Stimulated activated CD4-positive, alpha-beta T cell treated with anti-CD3 and anti-CD28 coated beads, Interleukin-1b, Interleukin-23, amount 100 ng/mL, for 1 hour (primary cell): ENCODE measurements at places on chromosomes 7 and 10.

GRCh38 chr10:130045091-130045652, 65.5 kb downstream of the C10orf143 start:
- no peak for DNase-seq

DNA sequence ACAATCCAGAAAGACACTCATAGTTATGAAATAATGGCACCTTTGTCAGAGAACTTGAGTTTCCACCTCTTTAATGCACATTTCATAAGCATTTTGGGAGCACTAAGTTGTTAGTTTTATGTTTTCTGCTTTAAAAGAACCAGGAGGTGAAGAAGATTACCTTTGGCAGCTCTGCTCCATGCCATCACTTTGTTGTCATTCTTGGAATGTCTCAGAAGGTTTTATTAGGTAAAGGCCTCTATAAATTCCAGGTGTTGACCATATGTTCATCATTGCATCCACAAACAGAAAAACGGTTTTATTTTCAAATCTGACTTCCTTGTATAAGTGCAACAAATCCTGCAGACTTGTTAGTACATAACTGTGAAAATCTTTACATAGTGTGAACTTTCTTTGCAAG, 424.8 kb downstream of the MDFIC start:
- DNase-seq: no peak

- no peak for DNase-seq
These were observed 294.2 kb downstream of the IPMK start for GRCh38 chr10:57973451-57973850.

DNA sequence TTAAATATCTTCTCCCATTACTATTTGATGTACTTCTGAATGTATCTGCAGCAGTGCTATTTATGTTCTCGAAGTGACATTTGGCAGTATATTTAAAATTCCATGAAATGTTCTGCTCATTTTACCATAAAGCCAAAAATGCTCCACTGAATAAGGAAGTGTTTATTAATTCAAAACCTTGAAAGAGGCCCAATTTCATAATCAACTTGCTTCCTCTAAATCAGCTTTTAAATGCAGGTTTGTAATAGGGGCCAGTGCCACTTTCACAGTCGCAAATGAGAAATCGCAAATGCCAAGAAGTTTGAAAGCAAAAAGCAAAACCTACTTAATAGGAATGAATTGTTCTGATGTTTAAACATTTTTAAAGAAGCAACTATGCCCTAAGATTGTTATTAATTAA, 11.4 kb downstream of the NHLRC2 start:
- no peak for DNase-seq

- no peak for DNase-seq
These were observed 31.5 kb upstream of the SH2D4B start for GRCh38 chr10:80506189-80506575.

DNA sequence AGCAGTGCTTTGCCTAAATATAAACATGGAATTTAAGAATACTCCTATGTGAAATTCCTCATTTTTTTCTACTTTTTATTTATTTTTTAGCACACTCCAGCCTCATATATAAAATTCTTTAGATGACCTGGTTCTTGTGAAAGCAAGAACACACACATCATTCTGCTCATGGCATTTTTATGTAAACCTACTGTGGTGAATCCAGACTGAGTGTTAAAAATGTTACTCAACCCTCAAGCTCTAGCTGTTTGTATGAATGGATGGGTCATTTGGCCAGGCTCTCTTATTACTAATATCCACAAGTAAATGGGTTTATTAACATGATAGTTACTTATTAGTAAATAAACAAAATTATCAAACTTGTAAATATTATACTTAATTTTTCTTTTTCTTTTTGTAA, 551.7 kb upstream of the LRRN3 start:
- no peak for DNase-seq

GRCh38 chr10:113132591-113133121, 182.6 kb downstream of the TCF7L2 start:
- DNase-seq: no peak

GRCh38 chr7:113832196-113832745, 86.5 kb downstream of the PPP1R3A start:
- no peak for DNase-seq

GRCh38 chr10:484441-484924, 205.0 kb downstream of the DIP2C start:
- DNase-seq: no peak

- no peak for DNase-seq
These were observed 391.4 kb downstream of the NRG3 start for GRCh38 chr10:82266438-82266837.

DNA sequence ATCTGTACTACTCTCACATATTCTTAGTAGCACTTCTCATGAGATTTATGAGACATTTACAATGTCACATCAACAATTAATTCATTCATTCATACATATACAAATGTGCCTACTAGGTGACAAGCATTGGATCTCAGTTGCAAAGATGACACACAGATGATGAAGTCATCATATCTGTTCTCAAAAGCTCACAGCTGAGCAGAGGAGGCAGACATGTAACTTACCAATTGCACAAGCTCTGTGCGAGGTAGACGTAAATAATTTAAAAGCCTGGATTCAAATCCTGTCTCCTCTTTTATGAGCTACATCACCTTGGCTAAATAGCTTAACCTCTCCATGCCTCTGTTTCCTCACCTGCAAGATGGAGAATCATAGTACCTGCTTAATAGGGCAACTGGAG, 109.4 kb upstream of the FAM133B start:
- DNase-seq: no peak

GRCh38 chr10:43056568-43057011, 20.3 kb upstream of the RET start:
- no peak for DNase-seq

GRCh38 chr7:111770116-111770515, 207.8 kb upstream of the IMMP2L start:
- DNase-seq: no peak

GRCh38 chr10:4183761-4184261, 398.8 kb upstream of the KLF6 start:
- DNase-seq: no peak

GRCh38 chr7:16668978-16669377, 23.0 kb downstream of the BZW2 start:
- no peak for DNase-seq

DNA sequence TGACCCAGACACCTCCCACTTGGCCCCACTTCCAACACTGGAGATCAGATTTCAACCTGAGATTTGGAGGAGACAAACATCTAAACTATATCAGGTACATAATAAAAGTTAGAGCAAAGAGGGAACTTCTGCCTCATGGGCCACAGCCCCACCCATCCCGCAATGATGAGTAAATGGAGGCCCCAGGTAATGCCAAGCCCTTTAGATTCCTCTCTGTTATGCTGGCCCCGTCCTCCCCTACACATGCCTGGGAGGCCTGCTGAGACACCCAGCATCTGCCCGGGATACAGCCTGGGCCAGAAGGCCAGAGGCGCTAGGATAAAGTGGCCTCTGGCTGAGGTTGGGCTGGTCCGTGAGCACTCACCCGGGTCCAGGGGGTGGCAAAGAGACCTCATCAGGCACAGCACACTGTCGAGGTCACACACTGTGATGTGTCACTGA, 185.5 kb upstream of the SH2B2 start:
- no peak for DNase-seq
